Esophagus squamous epithelium (tissue), 5 donors: ENCODE measurements at places on chromosomes 1 and 21. TPM values are rescaled to one million over a fixed set of nuclear protein-coding genes. Genes with fewer than 3 reads are reported as not detected.
A peak's percentile ranks its signal among the peaks of the same experiment; 100 is the strongest.

DNA sequence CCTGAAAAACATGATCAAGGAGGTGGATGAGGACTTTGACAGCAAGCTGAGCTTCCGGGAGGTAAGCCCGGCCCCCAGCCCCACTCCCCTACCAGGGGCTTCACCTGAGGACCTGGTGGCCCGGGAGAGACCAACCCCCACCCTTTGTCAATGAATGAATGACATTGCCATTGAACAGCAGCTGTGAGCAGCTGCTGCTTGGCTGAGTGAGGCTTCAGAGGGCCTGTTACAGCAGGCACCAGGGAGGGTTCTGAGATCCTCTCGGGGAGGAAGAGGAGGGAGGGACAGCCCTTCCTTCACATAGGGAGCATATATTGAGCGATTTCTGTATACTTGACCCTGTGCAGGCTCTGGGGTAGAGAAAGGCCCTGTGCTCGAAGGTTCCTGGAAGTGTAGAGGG is 12.3 kb upstream of the CTRC start:
- H3K4me3 ChIP-seq = no peak overlapping the region
- H3K36me3 ChIP-seq = peaks cover 67% of the 10 kb centered on the region
- DNase-seq = no peak
- H3K27ac ChIP-seq = peak overlapping the region; percentile 27

- H3K4me1 ChIP-seq = no peaks in the 10 kb centered on the region
- H3K36me3 ChIP-seq = no peaks in the 10 kb centered on the region
- no peak overlapping the region for H3K27ac ChIP-seq
- no peaks in the 10 kb centered on the region for H3K27me3 ChIP-seq
- no peak for DNase-seq
Observed at GRCh38 chr1:45198185-45198584, 8.2 kb downstream of the ZSWIM5 start.

DNA sequence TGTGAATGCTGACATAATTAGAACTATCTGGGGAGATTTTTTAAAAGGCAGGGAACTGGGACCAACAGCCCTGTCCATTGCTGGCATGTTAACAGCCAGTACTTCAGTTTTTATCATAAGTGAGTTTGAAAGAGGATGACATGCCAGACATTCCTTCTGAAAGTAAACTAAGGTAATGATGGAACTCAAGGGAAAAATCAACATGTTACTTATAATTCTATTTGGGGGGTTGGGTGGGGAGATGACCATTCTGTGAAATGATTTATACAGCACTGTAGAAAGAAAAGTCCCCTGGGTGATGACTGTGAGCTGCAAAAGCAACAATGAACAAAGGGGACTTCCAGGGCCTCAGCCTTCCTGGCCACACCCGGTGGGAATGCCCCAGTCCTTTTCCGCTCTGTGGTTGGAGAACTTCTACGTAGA is 5.4 kb upstream of the LAMC2 start:
- no peaks in the 10 kb centered on the region for H3K36me3 ChIP-seq
- H3K4me3 ChIP-seq = no peak overlapping the region
- peak overlapping the region; percentile 70 for H3K27ac ChIP-seq
- DNase-seq = no peak
- no peaks in the 10 kb centered on the region for H3K4me1 ChIP-seq

DNA sequence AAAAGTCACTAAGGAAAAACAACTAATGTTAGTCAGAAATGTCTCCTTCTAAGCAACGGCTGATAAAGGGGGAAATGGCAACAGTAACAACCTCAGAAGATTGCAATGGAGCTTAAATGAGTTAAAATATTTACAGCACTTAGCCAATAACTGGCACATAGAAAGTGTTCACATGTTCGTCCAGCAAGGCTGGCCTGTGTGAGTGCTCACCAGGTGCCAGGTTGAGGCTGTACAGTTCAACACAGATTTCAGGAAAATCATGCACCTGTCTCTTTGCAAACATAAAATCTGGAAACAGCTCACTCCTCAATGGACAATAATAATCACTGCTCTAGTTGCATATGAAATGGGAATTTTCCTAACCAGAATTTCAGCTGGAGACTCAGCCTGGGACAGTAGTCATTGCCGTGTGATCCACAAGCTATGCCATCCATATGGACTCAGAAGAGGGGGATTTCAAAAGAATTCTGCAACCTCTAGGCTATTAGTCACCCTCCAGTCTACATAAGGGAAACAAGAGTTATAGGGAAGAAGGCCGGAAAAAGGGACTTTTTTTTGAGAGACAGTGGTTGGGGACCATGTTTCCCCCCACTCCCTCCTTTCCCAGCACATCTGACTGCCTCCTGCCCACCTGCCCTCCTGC is 68.6 kb downstream of the SYDE2 start:
- H3K27me3 ChIP-seq = no peaks in the 10 kb centered on the region
- DNase-seq = no peak
- H3K4me1 ChIP-seq = no peaks in the 10 kb centered on the region

GRCh38 chr21:42833439-42833815 is 45.9 kb downstream of the WDR4 start:
- H3K4me3 ChIP-seq = no peak overlapping the region
- DNase-seq = no peak
- no peaks in the 10 kb centered on the region for H3K27me3 ChIP-seq
- peaks cover 4% of the 10 kb centered on the region for H3K4me1 ChIP-seq
- no peak overlapping the region for H3K27ac ChIP-seq

Gene MATN1
- not detected for total RNA-seq

- DNase-seq = no peak
- no peaks in the 10 kb centered on the region for H3K4me1 ChIP-seq
- no peaks in the 10 kb centered on the region for H3K36me3 ChIP-seq
- no peak overlapping the region for H3K27ac ChIP-seq
- H3K27me3 ChIP-seq = no peaks in the 10 kb centered on the region
Observed at GRCh38 chr1:150912623-150913022, 13.5 kb upstream of the SETDB1 start.
